ENCODE measurements at places on chromosomes 5 and 9.

GRCh38 chr9:133115604-133116345 lies 5.3 kb downstream of the RALGDS start:
- no peak for DNase-seq

DNA sequence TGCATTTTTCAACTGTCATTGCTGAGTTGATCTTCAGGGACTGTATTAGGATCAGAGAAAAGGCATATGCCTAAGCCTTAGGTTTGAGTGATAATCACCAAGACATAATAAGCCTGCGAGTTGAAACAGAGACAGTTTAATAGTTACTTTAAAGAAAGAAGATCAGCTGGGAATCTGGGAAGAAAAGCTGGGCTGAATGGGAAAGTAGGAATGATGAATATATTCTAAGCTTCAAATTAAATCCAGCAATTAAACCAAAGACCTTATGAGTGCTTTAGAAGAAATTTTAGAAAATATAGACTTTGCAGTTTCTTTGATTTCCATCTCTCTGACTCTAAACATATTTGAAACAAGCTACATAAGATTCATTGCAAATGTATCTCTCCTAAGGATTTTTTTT lies 222.3 kb downstream of the ENC1 start:
- no peak for DNase-seq

DNA sequence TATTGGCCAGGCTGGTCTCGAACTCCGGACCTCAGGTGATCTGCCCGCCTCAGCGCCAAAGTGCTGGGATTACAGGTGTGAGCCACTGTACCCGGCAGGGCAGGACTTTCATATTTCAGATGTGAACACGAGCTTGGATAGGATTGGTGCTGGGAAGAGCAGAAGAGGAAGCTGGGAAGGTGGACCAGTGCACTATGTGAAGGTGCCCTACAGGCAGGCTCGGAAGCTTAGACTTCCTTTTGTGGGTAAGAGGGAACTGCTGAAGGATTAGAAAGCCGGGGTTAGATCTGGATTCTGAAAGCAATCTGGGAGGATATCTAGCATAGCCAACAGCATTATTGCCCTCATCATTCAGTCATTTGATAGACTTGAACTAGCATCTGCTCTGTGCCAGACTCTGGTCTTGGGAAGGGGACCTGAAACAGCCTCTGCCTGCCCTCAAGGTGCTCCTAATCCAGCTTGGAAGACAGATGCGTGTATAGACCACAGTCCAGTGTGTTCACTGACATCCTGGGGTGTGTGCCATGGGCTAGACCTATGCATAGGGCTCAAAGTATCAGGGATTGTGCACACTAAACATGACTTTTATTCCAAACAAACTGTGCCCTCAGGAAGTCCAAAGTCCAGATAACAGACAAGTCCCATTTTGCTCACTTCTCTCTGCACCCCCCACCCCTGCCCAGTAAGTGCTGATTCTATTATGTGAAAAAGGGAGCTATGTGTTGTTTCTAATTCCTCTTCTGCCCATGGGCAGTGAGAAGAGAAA lies 637 bp downstream of the CBY3 start:
- DNase-seq: no peak

DNA sequence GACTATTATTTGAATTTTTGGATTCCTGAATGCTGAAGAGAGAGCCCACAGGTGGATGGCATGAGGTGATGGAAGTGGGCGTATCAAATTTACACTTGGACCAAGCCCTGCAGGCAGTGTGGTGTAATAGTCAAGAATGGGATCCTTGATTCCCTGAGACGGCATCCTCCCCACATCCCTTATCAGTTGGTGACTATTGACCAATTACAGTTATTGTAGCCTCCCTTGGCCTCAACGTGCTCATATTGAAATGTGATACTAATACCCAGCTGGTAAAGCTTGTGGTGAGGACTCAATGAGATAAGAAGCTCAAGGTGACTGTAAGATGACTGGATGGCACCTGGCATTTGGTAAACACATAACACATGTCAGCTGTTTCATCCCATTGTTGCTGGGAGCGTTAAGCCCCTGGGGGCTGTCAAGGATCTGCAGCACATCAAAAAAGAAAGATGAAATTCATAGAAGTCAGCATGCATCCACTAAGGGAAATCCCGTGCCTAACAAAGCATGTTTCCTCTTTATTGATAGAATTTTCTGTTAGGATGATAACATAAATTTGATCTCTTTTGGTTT lies 65.6 kb upstream of the IRX2 start:
- DNase-seq: no peak
